ENCODE measurements at places on chromosomes 5 and 9.
A peak's percentile ranks its signal among the peaks of the same experiment; 100 is the strongest.

DNA sequence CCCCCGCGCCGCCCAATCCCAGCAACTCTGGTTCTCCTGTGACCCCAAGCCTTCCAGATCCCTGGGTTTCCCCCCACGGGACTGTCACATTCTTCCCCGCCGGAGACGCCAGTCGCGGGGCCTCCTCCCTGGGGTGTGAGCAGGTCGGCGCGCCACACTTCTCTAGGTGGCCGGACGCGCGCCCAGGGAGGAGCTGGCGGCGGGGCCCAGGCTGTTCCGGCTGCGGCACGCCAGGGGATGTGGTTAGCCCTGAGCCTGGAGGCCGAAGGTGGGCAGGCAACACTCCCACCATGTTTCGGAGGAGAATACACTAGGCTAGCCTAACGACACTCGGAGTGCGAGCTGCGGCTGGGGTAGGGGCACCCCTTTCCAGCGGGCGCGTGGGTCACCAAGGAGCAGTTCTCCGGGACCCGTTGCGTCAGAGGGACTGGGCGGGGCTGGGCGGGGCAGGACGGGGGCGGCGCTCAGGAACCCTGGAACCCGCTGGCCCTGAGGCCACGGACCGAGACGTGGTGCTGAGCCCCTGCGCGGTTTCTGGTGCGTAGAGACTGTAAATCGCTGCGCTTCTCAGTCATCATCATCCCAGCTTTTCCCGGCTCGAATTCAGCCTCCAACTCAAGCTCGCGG, at the start of gene SLC27A6:
Gene SLC27A6, plus strand, starts transcription at position 478 of the 627 bp plus-strand sequence. CDS start 650 bp downstream, outside the sequence.
- DNase-seq: peak; percentile 10

GRCh38 chr5:181133610-181134231, 2.8 kb upstream of the OR2V1 start:
- peak; percentile 75 for DNase-seq

DNA sequence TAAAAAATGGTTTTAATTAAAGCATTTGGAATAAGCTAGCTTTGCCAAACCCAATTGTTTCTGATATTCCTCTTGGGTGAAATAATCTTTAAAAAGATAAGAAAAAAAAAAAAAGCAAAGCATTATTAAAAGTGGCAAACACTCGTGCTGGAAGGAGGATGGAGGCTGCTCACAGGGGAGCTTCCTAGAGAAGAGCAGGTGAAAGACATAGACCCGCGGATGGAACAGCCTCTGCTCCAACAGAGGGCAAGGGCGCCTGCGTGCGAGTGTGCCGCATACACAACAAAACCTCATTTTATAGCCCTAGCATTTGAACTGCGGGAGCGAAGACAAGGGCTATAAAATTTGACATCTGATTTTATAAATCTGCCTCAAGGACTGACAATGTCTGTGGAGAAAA, 33.4 kb upstream of the SLC25A51 start:
- no peak for DNase-seq

DNA sequence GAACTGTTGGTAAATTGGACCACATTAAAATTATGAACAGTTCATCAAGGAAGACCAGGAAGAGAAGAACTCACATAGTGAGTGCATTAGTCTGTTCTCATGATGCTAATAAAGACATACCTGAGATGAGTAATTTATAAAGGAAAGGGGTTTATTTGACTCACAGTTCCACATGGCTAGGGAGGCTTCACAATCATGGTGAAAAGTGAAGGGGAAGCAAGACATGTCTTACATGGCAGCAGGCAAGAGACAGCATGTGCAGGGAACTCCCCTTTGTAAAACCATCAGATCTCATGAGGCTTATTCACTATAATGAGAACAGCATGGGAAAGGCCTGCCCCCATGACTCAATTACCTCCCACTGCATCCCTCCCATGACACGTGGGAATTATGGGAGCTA, 135.9 kb upstream of the MAN2A1 start:
- no peak for DNase-seq

DNA sequence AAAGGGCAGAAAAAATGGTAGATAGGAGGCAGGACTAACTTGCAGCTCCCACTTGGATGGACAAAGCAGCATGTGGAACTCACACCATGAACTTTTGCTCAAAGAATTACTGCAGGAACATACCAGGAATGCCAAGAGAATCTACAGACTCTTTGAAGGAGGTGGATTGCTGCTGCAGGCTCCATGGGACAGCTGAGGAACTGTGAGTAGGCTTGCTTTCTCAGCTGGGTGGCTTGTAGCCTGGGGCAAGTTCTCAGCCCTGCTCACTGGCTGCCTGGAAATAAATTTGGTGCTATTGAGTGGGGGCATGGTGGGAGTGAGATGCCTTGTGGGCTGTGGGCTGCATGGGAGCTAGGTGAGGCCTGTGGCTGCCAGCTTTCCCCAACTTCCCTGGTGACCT, 574.5 kb downstream of the PRELID2 start:
- DNase-seq: no peak

DNA sequence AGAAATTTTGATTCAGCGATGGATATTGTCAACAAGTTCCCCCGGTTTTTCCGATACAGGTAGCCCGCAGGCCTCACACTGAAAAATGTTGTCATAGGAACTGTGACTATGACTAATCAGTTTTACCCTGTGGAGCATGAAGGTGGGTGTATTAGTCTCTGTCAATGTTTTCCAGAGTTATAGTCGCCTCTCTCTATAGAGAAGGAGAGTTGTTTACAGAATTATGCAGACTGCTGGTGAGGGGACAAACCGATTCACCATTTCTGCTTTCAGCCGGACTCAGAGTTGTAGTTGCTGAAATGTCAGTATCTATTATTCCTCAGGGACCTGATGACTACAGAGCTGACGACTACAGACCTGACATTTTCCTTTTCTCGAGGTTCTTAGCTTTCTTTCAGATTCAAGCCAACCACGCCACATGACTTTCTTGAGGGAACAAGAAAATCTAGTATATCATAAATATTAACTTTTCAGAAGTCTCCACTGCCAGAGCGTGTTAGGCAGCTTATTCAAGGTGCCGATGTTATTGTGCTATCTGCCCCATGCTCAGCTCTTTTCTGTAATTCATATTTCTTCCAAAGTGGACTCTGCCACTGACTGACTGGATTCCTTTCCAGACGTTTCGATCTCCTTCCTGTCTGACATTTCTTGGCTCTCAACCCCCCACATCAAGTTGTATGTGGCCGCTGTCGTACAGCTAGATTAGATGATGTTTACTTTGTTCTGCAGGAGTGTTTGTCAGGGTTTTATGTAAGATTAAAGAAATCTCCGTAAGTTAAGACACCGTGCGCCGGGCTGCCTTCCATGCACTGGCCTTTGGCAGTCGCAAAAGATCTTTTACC, 178.1 kb downstream of the FGF1 start:
- DNase-seq: no peak

- peak; percentile 77 for DNase-seq
Measured at GRCh38 chr5:169302491-169303118, 1.7 kb upstream of the SLIT3 start.

DNA sequence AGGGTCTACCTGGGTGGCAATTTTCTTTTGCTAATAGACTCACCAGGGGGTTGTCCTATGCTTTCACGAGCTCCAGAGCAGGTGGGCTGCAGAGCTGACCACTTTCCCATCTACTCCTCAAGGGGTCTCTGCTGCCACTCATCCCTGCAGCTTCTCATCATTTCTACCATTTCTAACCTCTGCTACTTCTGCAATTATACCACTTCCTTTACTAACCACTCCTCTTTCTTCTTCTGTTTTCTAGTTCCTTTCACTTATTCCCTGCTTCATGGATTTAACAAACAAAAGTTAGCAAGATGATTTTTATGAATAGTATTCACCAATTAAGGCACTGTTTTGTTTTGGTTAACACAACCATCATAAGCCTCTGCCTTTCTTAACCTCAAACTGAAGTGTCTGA, 34.5 kb upstream of the NIPBL start:
- no peak for DNase-seq

DNA sequence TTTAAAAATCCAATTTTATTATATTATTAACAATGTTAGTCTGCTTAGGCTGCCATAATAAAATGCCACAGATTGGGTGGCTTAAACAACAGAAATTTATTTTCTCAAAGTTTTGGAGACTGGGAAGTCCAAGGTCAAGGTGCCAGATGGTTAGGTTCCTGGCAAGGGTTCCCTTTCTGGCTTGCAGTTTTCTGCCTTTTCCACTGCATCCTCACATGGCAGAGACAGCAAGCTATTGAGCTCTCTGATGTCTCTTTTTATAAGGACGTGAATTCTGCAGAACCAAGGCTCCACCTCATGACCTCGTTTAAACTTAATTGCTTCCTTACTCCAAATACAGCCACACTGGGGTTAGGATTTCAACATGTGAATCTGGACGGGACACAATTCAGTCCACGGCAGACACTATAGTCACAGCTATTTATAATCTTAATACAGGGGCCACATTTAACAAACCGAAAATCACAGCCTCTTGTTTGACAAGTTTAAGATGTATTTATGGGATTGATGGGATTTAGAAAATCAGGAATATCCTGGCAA, 174.9 kb upstream of the PUM3 start:
- DNase-seq: no peak

- peak; percentile 93 for DNase-seq
Measured at GRCh38 chr9:35161713-35162604, at the start of gene UNC13B. UNC13B (plus strand) TSS chr9:35162009; CDS start chr9:35162284, 275 bp downstream.

DNA sequence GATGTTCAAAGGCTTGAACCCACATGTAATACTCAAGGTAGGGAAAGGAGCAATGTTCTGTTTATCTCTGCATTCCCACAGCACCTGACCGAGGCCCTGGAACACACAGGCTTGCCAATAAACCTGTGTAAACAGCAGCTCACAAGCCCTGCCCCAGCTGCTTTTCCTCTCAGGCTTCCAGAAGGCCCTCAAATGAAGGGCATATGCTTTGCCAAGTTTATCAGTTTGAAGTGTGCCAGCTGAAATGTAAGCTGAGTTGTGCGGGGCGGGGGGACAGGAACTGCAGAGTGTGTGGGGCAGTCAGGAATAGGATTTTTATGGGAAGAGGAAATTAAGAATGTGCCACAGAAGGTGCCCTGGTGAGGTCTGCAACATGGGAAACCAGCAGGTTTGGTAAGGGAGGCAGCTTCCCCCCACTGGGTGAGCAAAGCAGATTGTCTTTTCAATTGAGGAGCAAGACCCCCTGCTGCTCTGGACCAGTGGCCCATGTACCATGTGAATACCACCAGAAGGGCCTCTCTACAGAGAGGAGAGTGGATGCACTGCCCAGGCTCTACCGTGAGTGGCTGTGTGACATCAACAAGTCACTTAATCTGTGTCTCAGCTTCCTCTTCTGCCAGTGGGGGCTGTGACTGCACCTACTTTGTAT, 194.8 kb downstream of the SPOCK1 start:
- no peak for DNase-seq

- no peak for DNase-seq
Measured at GRCh38 chr9:35771075-35771433, 17.0 kb upstream of the MSMP start.

DNA sequence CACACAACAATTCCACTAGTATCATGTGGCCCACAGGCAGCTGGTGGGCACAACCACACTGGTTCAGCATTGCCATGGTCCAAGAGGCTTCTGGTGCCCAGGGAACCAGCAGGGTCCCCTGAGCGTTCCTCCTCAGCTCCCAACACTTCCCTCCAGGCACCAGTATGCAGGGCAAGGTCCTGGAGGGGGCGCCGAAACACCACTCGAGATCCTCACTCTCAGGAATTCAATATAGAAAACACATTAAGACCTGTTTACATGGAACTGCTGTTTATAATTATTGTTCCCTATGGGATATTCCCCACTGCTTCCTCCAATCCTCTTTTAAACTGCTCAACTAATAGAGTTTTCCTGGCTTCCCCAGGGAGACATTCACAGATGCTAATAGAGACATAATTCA, 91.9 kb upstream of the GABRP start:
- no peak for DNase-seq

GRCh38 chr5:7894860-7895259, 25.9 kb downstream of the MTRR start:
- DNase-seq: no peak

DNA sequence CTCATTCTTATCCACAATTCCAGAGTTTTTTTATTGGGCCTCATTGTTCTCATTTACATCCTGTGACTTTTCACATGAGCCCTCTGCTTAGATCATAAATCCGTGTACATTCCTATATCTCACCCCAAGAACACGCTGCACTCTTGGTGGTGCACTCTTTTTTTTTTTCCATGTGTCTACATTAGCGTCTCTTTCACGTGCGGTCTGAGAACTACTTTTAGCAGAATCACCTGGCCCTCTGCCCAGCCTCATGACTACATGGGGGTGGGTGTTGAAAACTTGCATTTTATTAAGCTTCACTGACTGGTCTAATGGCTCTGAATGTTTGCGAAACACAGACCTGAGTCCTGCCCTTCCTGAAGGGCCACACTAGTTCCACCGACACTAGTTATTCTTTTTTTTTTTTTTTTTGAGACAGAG, 18.6 kb downstream of the C9orf57 start:
- peak; percentile 64 for DNase-seq

DNA sequence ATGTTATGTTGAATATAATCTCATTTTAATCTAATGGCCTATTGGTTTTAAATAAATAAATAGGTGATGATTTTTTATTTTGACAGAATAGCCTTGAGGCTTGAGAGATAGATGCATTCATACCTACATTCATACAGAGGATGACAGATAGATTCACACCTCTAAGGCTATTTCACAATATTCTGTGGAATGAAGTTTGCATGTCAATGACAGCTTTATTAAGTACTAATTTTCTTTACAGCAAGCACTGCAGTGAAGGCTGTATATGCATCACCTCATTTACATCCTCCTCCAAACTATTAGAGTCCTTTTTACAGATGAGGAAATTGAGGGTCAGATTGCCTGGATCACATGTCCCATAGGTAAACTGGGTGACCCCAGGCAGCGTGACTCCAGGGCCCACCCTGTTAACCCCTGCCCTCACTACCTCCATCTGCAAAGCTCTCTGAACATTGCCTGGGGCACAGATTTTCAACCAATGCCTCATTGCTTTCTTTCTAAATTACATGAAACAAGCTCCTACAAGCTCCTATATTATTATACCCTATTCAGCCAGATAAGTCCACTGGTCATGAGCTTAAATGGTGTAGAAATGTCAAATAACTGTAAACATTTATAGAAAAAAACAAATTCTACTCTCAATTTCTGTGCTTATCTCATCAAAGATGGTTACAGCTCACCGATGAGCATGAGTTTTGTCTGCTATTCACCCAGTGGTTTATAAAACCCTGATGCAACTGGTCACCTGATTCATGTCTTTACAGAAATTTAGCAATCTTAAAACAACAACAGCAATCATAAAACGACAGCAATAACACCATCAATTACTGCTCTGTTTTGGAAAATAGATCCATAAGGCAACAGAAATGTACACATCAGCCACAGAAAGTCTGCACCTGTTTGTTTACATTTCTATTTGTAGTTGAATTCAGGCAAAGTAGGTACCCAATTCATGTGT, 338.0 kb downstream of the NSG2 start:
- DNase-seq: no peak

- no peak for DNase-seq
Measured at GRCh38 chr5:72121780-72122445, 14.6 kb downstream of the MAP1B start.

GRCh38 chr5:167864801-167865200, 426.6 kb upstream of the WWC1 start:
- DNase-seq: peak; percentile 22

DNA sequence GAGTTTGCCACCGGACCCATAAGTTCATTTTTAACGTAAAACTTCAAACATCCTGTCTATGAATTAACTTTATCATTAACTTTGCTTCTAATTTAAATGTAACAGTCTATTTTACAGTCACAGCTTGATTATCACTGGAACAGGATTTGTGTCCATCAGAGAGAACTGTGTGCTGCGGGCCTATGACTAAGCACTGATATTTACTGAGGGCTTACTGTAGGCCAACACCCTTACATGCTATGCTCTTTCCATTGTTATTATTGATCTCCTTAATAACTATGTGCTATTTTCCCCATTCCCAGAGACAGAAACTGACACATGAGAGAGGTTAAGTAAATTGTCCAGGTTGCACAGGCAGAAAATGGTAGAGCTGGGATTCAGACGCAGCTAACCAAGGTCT, 24.0 kb upstream of the GPR151 start:
- no peak for DNase-seq
